Breast epithelium (tissue), 4 donors: ENCODE measurements at places on chromosomes 13 and 19. TPM values are rescaled to one million over a fixed set of nuclear protein-coding genes. Genes with fewer than 3 reads are reported as not detected.

- H3K4me3 ChIP-seq: peak overlapping the region; percentile 62
- H3K4me1 ChIP-seq: no peaks in the 10 kb centered on the region
- H3K27me3 ChIP-seq: no peaks in the 10 kb centered on the region
- peak overlapping the region; percentile 84 for H3K27ac ChIP-seq
These were observed 63.6 kb downstream of the ZNF429 start for GRCh38 chr19:21568816-21569493.

DNA sequence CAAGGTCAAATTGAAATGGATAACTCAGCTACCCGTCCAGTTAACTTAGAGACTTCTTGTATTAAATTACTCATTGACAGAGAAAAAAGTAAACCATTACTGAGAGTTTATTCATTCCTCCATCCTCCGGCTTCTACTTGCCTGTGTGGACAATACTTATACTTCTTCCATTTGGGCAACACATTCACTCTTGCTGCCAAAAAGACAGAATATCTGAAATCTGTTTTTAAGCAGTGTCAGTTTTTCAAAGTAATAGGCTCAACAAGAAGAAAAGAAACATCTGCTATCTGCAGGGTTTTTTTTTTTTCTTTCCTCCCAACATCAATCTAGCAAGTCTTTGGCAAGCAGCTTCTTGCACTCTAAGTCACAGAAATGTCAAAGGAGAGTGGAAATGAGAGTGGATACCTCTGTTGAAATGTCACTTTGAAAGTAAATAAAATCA, 1142.8 kb downstream of the PCDH9 start:
- H3K27me3 ChIP-seq: no peaks in the 10 kb centered on the region
- H3K4me3 ChIP-seq: no peak overlapping the region
- no peaks in the 10 kb centered on the region for H3K4me1 ChIP-seq
- no peak for DNase-seq
- no peaks in the 10 kb centered on the region for H3K36me3 ChIP-seq
- no peak overlapping the region for H3K27ac ChIP-seq

- peak overlapping the region; percentile 75 for H3K4me3 ChIP-seq
- H3K4me1 ChIP-seq: no peaks in the 10 kb centered on the region
- no peaks in the 10 kb centered on the region for H3K36me3 ChIP-seq
- H3K27ac ChIP-seq: peak overlapping the region; percentile 40
- DNase-seq: no peak
These were observed 1.7 kb downstream of the ARHGEF7 start for GRCh38 chr13:111116856-111117255.

Gene ERCC1
- total RNA-seq: 89.9 TPM

Gene CASP14
- not detected for total RNA-seq

- no peaks in the 10 kb centered on the region for H3K4me1 ChIP-seq
- H3K27ac ChIP-seq: no peak overlapping the region
- DNase-seq: no peak
- H3K36me3 ChIP-seq: no peaks in the 10 kb centered on the region
- no peaks in the 10 kb centered on the region for H3K27me3 ChIP-seq
These were observed 27.7 kb downstream of the CYP2B6 start for GRCh38 chr19:41018736-41019290.

GRCh38 chr13:108963846-108964600, 334.6 kb downstream of the MYO16 start:
- H3K4me1 ChIP-seq: no peaks in the 10 kb centered on the region
- no peak for DNase-seq
- H3K27ac ChIP-seq: no peak overlapping the region
- no peaks in the 10 kb centered on the region for H3K36me3 ChIP-seq
- H3K27me3 ChIP-seq: no peaks in the 10 kb centered on the region

GRCh38 chr13:51887468-51887867, 25.7 kb downstream of the CCDC70 start:
- no peak for DNase-seq
- H3K27ac ChIP-seq: no peak overlapping the region
- H3K4me1 ChIP-seq: no peaks in the 10 kb centered on the region
- no peak overlapping the region for H3K4me3 ChIP-seq

DNA sequence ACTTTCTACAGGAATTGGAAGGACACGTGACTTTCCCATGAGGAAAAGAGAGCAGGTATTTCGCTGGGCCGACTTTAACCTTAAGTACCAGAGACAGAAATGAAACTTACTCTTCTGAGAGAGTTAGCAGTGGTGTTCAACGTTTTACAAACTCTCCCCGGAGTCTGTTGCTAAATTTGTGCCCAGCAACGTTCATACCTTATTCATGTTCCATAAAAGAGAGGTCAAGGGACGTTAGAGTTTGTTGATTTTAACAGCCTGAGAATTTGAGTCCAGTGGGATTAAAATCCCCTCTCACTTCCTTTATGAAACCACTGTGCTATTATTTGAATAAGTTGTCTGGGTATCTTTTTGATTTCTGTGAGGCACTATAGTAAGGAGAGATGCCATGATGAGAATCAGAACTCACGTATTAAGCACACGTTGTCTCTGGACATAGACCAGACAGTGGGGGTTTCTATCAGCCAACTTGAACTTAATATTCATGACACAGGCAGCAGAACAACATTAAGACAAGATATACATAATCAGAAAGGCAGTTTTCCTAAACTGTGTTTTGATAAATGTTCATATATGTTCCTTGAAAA, 33.4 kb downstream of the SPRY2 start:
- H3K27ac ChIP-seq: no peak overlapping the region
- no peaks in the 10 kb centered on the region for H3K36me3 ChIP-seq
- no peak for DNase-seq
- H3K4me3 ChIP-seq: no peak overlapping the region
- H3K27me3 ChIP-seq: no peaks in the 10 kb centered on the region
- H3K4me1 ChIP-seq: no peaks in the 10 kb centered on the region

Gene NTF4
- total RNA-seq: not detected

DNA sequence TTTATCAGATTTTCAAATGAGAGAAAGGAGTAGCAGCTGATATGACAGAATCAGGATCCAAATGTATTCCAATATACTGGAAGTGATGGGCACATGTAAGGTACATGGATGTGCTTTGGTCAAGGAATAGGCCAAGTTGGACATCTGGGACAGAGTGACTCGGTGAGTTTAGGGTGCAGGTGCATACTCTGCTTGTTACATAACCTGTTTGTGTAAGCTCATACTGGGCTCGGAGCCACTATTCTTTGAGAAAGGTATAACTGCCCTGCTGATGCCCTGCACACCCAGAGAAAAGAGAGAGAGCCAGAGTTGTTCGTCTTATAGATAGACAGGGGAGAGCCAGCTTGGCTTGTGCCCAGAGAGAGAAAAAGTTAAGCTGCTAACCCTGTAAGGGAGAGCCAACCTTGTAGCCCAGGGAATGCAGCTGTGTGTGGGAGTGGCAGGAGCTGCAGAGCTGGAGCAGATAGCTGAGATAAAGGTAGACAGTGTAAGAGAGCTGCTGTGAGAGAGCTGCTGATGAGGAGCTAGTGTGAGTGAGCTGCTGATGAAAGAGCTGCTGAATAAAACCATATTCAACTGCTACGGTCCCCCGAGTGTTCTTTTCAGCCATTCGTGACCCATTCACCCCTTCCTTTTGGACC, 40.7 kb upstream of the N4BP2L1 start:
- no peak overlapping the region for H3K27ac ChIP-seq
- no peaks in the 10 kb centered on the region for H3K36me3 ChIP-seq
- no peak for DNase-seq
- H3K27me3 ChIP-seq: no peaks in the 10 kb centered on the region

Gene TLE2
- total RNA-seq: 35.1 TPM

Gene SPTBN4
- total RNA-seq: 1.6 TPM

Gene OR7C1
- total RNA-seq: not detected

Gene FPR1
- 14.9 TPM for total RNA-seq

- H3K27me3 ChIP-seq: peaks cover 3% of the 10 kb centered on the region
- no peak overlapping the region for H3K27ac ChIP-seq
These were observed 4.7 kb upstream of the TMPRSS9 start for GRCh38 chr19:2355168-2356035.

Gene ADGRE1
- 0.44 TPM for total RNA-seq

Gene LILRB3
- total RNA-seq: 1.6 TPM

- no peaks in the 10 kb centered on the region for H3K36me3 ChIP-seq
- DNase-seq: no peak
- no peak overlapping the region for H3K27ac ChIP-seq
- H3K4me1 ChIP-seq: no peaks in the 10 kb centered on the region
- no peaks in the 10 kb centered on the region for H3K27me3 ChIP-seq
These were observed 51.7 kb upstream of the SERP2 start for GRCh38 chr13:44321961-44322360.
